ENCODE measurements at places on chromosomes 4 and X.

- no peak for DNase-seq
Observed at GRCh38 chrX:110541266-110541665, 182.6 kb downstream of the RTL9 start.

- DNase-seq = no peak
Observed at GRCh38 chr4:1204286-1204827, 32.0 kb upstream of the SPON2 start.

GRCh38 chr4:183171484-183172267, 72.6 kb downstream of the WWC2 start:
- no peak for DNase-seq

GRCh38 chr4:95693594-95693993, 144.8 kb upstream of the UNC5C start:
- no peak for DNase-seq

- DNase-seq = no peak
Observed at GRCh38 chr4:40280586-40280985, 54.5 kb upstream of the CHRNA9 start.

DNA sequence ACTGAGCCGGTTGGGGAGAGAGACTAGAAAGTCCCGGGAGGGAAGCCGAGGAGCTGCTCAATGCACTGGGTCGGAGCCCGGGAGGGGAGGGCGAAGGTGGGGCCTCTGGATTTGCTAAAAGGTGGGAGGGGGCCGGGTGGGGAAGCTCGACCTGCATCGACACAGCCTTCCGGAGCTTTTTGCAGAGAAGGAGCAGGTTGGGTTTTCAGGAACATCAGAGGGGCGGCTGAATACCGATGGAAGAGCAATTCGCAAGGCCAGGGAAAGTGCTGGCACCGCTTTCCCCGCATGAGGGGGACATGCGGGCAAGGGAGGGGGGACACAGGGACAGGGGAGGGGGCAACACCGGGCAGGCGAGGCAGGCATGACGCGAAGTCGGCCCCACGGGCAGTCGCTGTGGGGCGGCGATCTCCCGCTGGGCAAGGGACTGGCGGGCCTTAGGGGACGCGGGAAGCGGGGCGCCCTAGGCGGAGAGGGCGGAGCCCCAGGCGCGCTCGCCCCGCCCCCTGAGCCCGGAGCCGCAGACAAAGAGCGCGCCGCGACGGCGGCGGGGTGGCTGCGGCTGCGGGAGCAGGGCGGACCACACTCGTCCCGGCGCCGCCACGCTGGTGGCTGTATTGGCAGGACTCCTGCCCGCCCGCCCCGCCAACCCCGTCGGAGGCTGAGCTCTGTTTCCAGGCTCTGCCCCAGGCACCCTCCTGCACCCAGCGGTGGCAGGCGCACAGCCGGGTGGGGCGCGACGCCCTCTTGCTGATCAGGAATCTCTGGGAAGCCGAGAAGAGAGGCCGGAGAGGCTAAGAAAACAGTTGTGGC, 11.6 kb downstream of the PDZD4 start:
- DNase-seq = no peak
